ENCODE measurements at places on chromosomes 1 and 21.

- no peak for DNase-seq
Measured at GRCh38 chr1:64482720-64483119, 12.8 kb downstream of the CACHD1 start.

DNA sequence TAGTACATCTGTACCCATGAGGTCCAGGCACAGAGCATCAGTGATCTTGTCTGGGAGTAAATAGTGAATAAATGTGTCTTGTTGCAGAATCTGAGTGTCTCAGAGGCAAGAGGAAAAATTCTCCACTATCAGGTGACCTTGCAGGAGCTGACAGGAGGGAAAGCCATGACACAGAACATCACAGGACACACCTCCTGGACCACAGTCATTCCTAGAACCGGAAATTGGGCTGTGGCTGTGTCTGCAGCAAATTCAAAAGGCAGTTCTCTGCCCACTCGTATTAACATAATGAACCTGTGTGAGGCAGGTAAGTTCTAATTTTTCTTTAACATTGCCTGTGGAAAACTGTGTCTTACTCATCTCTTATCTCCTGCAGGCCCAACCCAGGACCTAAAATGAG is 43.1 kb downstream of the IL12RB2 start:
- no peak for DNase-seq

DNA sequence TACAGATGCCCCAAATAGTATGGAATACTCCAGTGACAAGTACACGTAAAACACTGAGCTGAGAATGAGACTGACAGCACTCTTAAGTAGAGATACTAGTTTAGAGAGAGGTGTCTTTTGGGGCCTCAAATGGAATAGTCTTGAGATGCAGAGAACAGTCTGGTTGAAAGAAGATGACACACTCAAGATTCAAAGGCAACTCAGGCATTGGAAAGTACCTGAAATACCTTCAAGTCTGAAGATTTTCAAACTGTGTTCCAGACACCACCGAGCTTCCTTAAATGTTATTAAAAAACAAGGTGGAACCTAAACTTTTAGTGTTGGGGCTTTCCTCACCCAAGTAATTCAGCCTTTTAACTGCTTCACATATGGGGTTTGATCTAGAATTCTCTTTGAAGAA is 437.7 kb downstream of the OMA1 start:
- no peak for DNase-seq

DNA sequence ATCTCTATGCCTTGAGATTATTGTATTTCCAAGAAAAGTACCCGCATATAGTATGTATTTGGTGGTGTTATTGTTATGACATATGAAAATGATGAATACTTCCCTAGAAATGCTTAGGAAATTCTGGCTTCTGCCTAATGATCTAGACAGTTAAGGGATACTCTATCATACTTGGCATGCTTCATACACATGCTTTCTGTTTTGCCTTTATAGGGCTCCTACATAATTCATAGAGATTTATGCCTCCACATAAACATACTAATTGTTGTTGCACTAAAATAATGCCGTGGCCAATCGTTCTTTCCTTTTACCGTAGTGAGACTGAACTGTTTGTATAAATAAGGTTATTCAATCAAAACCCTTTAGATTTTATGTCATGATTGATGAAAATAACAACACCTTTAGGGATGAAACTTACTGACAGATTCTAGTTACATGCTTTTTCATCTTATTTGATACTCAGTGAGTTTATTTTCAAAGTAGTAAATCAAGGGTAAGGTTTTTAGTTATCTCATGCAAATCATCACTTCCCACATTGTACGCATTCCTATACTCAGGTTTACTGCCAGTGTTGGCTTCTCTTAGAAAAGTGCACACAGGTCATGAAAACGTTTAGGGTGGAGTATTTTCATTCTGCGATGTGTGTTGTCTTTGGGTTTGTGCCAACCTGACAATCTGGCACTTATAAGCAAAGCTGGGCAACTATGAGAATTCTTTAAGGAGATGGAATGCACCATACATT is 40.5 kb upstream of the SCYL3 start:
- no peak for DNase-seq

DNA sequence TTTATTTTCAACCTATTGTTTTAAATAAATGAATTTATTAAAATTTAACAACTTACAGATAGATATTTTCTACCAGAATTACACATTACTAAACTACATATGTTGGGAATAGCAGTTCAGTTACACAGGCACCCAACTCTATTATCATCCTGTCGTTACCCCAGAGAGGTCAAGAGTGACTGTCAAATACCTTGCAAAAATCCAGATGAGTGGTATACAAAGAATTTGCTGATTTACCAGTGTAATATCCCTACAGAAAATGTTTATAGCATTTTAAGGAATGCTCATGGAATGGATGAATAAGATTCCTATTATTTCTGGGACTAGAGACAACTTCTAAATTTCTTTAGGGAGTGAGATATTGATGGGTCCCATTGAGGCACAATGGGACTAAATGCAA is 300.7 kb upstream of the RGS18 start:
- DNase-seq: no peak

- DNase-seq: no peak
Measured at GRCh38 chr21:17250778-17251241, 262.0 kb upstream of the CXADR start.

- no peak for DNase-seq
Measured at GRCh38 chr1:163265547-163265946, 56.2 kb upstream of the NUF2 start.

DNA sequence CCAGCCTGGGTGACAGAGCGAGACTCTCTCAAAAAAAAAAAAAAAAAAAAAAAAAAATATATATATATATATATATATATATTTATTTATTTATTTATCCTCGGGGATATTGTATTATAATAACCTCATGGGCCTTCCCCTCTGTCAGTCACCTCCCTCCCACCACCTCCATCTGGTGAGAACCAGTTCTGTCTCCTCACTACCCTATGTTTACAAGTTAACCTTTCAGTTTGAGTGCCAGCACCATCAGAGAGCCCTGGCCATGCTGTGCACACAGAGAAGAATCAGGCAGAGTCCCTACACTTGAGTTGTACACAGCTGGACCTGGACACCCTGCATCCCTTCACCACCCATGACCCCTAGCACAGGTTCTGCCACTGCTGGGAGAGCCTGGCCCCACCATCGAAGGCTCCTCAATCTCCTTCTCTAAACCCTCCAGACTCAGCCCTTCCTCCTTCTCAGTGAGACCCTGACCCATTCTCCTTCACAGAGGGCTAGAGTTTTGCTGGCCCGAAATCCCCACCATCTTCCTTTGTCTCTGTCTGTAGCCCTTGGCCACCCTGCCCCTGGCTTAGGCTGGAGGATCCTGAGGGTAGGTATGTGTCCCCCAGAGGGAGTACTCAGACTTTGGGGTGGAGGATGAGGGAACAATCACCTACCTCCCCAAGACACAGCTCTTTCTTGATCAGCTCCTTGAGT is 1.2 kb downstream of the S100A5 start:
- no peak for DNase-seq

GRCh38 chr1:203456577-203456976 is 19.0 kb upstream of the PRELP start:
- DNase-seq: no peak

GRCh38 chr1:165376041-165376810 is 19.7 kb upstream of the LMX1A start:
- DNase-seq: no peak

DNA sequence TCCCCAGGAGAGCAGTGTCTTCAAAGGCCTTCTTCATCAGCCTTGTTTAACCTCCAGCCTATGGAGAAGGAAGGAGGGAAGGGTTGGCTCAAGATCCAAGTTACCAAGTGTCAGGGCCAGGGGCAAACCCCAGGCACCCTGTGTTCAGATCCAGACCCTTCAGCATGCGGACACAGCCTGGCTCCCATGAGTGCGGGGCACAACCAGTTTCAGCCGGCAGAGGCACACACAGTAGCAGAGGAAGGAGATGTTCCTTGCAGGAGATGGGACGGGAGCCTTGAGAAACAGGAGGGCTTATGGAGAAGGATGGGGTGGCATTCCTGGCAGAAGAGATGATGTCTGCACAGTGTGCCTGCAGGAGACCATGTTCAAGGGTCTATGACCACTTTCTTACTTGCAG is 161.7 kb upstream of the EDN2 start:
- DNase-seq: no peak

GRCh38 chr1:85374160-85374559 is 90.8 kb downstream of the DDAH1 start:
- no peak for DNase-seq

Data from cerebellar nuclear complex (tissue), 1 donor.